ENCODE measurements at places on chromosomes 12 and 14.
A peak's percentile ranks its signal among the peaks of the same experiment; 100 is the strongest.

DNA sequence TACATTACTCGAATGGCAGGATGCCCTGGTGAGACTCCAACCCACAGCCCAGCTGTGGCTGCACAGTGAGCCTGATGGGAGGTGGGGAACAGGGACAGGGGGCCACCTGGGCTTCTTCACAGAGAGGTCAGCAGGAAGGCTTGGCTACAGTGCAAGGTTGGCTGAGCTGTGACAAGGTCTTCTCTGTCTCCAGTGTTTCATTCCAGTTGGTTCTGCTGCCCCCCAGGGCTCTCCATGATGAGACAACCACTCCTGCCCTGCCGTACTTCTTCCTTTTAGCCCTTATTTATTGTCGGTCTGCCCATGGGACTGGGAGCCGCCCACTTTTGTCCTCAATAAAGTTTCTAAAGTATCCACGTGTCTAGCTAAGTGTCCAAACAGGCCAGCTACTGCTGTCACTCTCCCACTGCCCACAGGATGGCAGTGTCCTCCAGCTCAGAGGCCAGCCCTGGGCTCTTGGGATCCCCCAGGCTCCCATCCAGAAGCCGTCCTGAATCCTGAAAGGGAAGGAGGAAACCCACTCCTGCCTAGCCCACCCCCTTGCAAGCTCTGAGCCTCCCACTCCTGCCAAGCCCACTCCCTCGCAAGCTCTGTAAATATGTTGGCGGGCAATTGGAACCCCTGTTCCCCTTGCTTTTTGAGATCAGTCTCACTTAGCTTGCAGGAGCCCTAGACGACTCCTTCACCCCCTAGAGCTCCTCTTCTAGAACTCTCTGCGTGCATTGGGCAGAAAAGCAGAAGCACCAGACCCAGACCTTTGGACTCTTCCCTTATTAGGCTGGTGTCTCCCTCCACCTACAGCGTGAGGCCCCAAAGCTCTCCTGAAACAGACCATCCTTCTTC is 5.4 kb downstream of the C1QL4 start:
- ATAC-seq: no peak

DNA sequence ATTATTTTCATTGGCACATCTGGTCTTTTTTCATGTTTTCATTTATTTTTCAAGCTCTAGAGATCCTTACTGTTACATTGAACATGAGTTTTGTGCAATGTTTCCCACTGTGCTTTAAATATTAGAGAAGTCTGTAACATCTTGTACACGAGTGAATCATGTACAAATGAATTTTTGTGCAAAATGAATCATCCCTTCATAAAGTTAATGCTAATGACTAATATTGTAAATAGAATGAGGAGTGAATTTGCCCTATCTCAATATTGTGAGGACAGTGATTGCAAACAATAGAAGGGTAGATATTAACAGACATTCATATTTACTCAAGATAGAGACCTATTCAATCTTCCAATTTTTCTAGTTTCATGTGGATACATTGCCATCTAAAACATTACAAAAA is 463.3 kb upstream of the FOXG1 start:
- ATAC-seq: no peak

DNA sequence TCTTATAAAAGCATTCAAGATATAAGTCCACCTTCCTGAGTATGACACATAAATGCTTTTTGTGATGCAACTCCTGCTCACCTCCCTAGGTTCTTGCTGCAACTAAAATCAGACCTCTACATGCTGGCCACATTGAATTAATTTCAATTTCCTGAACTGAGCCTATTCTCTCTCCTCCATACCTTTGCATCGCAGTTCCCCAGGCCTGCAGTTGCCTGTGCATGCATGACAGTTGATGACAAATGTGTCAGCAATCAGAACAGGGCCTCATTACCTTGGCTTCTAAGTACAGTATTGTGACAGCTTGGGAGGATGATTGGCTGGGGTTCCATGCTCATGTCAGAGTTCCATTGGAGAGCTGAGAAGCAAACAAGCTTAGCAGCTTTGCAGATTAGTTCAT is 3.9 kb upstream of the TM7SF3 start:
- ATAC-seq: no peak

DNA sequence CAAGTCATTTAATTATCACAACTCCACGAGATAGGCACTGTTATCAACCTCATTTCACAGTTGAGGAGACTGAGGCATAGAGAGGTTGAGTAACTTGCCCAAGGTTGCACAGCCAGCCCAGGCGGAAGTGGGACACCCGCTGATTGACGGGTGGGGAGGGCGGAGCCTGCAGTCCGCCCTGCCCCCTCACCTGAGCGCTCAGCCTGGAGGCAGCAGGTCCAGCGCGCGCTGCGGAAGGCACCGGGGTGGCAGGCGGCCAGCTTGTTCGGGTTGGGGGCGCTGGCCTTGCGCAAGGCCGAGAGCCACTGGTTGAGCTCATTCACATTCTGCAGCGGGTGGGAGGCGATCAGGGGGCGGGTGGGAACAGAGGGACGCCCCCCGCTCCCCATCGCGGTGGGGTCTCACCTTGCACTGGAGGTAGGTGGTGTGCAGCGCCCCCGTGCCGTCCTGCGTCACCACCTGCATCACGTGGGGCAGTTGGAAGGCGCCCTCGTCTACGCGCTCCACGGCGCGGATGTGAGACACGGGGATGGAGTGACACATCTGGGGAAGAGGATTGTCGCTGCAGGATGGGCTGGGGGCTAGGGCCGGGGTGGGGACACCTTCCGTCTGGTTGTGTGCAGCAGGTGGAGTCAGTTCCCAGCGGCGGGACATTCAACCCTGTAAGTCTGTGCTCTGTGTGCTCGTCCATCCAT is 31.7 kb downstream of the RASAL1 start:
- peak; percentile 93 for ATAC-seq

- ATAC-seq: no peak
Measured at GRCh38 chr12:41184864-41185263, 3.3 kb upstream of the PDZRN4 start.

DNA sequence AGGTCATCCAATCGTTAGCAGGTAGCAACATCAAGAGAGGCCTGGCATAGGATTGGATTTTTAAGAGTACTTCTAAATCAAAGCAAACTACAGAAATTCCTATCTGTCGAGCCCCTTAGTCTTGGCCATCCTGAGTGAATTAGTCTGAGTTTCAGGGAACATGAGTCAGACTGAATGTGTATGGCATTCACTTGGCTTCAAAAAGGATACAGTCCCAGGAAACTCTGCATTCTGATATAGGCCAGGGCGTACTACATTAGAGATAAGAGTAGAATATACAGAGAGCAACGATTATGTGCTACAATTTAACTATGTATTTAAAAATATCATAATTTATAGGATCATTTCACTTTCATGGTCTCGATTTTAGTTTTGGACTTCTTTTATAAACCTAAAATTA is 242.2 kb downstream of the SOX5 start:
- no peak for ATAC-seq

- ATAC-seq: no peak
Measured at GRCh38 chr12:4284306-4284705, 10.7 kb downstream of the CCND2 start.

- no peak for ATAC-seq
Measured at GRCh38 chr14:95547626-95548327, 12.9 kb downstream of the GLRX5 start.

DNA sequence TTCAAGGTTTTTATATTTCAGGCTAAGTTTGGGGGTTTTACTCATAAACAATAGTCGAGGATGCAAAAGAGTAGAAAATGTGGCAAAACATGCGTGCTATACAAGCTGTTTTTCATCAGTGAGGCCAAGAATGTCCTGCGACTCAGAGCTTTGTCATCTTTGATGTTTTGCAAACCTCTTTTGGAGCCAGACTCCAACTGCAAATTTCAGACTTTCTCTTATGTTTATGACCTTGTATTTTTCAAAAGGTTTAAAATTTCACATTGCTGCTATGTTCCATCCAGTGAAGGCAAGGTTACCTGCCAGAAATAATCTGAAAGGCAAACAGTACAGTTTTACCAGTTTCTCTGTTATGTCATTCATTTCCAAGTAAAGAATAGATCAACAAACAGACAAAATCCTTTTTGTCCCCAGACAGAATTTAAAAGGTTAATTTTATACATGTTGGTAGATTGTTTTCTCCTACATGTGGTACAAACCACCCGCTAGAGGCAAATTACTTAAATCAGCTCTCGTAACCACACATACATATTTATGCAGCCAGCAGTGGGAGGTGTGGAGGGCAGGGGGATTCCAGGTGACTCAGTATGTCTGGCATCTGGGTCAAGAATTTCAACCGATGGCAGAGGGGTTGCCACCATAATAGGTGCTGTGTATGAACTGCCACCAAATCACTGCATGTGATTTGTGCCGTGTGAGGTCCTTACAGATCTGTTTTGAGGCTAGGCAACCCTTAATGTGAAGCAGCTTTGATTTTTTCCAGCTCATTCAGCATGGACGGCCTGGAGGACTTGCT is 119.8 kb upstream of the CPM start:
- ATAC-seq: peak; percentile 96

DNA sequence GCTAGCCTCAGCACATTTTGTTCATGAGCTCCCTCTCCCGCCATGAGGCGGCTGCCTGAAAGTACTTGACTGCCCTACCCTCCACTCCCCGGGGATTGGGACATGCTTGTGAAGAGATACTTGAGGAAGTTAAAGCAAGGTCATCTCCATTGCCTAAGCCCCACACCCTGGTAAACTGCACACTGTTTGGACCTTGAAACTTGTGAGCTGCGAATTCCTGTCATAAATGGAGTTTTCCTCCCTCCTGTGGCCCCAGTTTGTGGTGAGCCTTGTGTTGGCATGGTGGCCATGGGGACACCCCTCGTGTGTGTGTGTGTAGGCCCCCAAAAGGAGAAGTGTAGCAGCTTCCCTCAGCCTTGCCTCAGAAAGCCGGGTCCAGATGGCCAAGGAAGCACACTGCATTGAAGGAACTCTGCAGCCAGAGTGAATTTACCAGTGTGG is 395.5 kb downstream of the ZFP36L1 start:
- ATAC-seq: no peak

DNA sequence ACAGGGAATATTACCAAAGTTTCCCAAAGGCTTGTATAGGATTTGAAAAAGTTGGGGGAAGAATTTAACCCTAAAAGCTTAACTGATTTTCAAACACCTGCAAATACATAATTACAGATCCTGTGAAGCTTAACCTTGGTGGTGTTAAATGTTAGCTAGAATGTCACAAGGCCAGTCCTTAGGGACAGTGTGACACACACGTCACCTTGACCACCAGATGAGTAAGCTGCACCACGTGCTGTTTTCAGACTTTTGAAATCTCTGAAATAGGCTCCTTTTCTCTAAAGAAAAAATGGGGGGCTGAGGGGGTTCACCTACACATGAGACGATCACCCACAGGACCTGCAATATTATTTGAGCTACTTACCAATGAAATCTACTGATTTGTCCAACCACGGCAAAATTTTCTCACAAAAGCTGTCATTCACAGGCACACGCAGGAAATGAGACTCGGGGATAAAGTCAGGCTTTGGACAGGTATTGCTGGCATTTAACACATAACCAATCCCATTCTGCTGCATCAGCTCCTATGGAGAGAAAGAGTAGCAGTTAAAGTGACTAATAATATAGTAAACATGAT is 75.9 kb downstream of the DUSP16 start:
- ATAC-seq: peak; percentile 11

DNA sequence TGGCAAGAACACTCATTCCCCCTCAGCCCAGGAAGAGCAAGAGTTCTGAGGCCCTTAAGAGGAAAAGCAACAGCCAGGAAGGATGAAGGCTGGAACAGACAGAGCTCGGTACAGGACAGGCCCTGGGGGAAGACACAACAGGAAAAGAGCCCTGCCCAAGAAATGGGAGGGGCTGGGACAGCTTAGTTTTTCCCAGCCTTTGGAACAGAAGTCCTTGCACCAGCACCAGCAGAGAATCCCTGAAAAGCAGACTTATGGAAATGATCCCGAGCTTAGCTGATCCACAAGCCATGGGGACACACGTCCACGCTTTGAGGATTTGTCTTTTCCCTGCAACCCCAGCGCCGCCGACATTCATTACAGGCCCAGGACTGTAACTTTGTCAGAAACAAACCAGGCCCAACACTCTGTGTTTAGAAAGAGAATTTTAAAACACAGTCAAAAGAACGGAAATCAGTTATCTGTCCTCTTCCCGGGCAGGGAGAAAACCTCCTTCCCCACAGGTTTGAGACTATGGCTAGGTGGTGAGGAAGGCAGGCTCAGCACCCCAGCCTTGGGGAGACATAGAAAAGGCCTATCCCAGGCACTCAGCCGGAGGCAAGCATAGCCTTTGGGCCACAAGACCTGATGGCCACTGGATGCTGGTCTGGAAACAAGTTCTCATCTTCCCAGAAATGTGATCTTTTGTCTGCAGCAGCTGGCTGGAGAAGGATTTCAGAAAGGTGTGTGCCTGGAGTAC is 4.0 kb upstream of the AVIL start:
- ATAC-seq: no peak

DNA sequence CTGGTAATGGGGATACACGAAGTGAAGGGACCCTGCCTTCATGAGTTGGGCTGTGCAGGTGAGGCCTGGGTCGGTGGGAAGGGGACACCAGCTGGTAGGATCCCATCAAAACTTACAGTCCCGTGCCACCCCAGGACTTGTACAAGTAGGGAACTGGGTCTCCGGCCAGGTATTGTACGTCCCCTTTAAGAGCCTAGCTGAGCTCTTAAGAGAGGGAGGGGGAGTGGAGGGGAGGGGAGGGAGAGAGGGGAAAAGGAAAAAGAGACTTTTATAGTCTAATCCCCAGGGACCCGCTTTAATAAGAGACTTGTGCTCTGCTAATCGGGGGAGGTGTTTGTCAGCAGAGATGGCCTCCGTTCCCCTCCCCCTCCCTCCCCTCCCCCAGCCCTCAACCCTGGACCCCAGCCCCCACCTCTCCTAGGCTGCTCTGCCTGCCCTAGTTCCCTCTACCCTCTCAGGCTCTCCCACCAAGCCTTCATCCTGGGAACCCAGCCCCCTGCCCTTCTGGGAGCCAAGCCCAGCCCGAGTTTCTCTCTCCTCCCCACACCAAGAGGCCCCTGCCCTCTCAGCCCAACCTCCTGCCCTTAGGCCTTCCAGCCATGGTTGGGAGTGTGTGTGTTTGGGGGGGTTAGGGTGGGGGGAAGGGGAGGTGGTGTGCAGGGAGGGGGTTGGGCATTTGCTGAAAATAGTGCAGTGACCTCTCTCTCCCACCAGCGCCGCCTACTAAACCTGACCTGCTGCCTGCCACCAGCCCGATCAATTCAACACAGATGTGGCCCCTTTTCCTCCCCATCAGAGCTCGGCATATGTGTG is 2.6 kb downstream of the GDF11 start:
- no peak for ATAC-seq
